ENCODE measurements at places on chromosomes 5 and 9.

GRCh38 chr5:124546643-124547042 lies 199.8 kb downstream of the ZNF608 start:
- no peak for DNase-seq

GRCh38 chr5:35294976-35295375 lies 64.7 kb upstream of the PRLR start:
- DNase-seq: no peak

DNA sequence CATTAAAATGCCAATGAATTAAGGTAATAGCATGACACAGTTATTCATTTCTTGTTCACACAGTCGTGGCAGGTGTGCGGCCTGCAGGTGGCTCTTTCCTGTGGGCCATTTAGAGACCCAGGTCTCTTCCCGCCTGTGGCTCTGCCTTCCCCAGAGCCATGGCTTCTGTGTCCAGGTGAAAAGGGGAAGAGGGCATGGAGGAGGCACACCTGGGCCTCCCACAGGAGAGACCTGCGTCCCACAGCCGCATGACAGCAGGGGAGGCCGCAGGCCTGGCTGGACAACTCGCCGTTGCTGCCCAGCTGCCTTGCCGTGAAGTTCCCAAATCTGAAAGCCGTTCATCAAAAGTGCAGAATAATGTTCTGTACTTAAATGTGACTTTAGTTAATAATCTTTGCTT lies 14.4 kb upstream of the PLEKHG4B start:
- no peak for DNase-seq

DNA sequence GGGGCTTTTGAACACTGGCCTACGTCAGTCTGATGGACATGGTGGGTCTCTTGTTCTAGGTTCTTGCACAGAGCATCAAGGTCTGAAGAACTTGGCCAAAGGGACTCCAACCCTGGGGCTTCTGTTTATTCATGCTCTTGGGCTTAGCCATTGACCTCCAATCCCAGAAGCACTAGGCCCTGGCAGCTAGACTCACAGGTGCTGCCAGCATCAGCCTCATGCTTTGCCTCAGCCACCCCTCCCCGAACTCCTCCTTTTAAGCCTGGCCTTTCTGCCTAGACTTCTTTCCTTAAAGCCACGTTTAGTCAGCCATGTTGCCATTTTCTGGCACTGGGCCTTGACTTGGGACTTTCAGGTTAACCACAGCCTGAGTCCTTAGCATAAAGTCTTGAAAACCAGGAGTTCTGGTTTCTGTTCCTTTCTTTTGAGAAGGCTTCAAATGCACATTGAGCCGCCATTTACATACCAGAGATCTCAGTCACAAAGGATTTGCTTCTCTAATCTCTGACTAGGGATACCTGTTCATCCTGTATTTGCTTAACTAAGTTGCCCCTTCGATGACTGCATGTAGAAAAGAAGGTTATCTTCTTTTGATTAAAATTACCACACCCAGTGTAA lies 54.7 kb downstream of the ANGPTL2 start:
- DNase-seq: no peak

- DNase-seq: no peak
Measured at GRCh38 chr5:2259494-2260107, 376.9 kb upstream of the IRX4 start.

DNA sequence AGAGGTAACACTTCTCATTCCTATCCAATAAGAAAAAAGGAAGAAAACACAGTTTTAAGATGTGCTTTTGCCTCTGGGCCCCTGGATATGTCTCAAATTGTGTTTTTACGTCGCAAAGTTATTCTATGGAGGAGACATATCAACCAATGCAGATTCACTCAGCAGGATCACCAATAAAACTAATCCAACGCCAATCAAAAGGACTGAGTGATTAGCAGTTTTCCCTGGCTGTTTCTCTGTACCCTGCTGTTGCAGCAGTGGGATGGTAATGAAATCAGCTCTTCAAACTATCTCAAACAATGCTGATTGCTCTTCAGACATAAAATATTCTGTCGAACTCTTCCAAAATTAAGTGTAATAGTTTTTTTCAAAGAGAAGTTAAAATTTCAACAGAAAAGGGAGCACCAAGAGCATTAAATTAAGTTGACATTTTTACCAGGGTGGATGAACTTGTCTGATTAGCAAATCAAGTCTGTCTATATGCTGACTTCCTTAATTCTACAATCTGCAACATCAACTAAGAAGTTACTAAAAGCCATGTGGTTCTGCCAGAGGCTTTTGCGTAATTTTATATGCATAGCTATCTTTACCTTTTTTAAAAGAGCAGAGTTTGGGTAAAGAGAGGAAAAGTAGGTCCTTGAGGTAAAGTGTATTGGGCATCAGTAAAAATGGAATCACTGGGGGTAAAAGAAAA lies 9.7 kb upstream of the HK3 start:
- DNase-seq: no peak

- DNase-seq: no peak
Measured at GRCh38 chr9:121607434-121608167, 43.8 kb upstream of the DAB2IP start.

GRCh38 chr5:107812570-107813141 lies 141.9 kb upstream of the EFNA5 start:
- no peak for DNase-seq

DNA sequence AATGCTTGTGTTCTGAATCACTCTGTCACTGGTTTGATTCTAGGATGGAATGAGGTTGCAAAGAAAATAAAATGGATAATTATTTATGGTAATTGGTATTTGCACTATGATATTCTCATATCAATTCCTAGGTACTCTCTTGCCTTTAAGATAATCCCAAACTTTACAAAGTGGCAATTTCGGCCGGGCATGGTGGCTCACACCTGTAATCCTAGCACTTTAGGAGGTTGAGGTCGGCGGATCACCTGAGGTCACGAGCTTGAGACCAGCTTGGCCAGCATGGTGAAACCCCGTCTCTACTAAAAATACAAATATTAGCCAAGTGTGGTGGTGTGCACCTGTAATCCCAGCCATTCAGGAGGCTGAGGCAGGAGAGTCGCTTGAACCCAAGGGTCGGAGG lies 1118.7 kb upstream of the C9orf72 start:
- DNase-seq: no peak

GRCh38 chr9:96203867-96204501 lies 98.0 kb downstream of the HSD17B3 start:
- DNase-seq: no peak

GRCh38 chr5:78501411-78502352 lies 141.3 kb downstream of the SCAMP1 start:
- no peak for DNase-seq

GRCh38 chr5:131277875-131278740 lies 14.3 kb downstream of the CDC42SE2 start:
- DNase-seq: no peak

GRCh38 chr5:35248843-35249780 lies 18.8 kb upstream of the PRLR start:
- no peak for DNase-seq

Data from stimulated activated CD4-positive, alpha-beta T cell treated with anti-CD3 and anti-CD28 coated beads, Interleukin-15, amount 100 ng/mL, for 48 hours (primary cell).